K562 (cell line): ENCODE measurements at places on chromosomes 6 and 20. TPM values are rescaled to one million over a fixed set of nuclear protein-coding genes. Genes with fewer than 3 reads are reported as not detected.

DNA sequence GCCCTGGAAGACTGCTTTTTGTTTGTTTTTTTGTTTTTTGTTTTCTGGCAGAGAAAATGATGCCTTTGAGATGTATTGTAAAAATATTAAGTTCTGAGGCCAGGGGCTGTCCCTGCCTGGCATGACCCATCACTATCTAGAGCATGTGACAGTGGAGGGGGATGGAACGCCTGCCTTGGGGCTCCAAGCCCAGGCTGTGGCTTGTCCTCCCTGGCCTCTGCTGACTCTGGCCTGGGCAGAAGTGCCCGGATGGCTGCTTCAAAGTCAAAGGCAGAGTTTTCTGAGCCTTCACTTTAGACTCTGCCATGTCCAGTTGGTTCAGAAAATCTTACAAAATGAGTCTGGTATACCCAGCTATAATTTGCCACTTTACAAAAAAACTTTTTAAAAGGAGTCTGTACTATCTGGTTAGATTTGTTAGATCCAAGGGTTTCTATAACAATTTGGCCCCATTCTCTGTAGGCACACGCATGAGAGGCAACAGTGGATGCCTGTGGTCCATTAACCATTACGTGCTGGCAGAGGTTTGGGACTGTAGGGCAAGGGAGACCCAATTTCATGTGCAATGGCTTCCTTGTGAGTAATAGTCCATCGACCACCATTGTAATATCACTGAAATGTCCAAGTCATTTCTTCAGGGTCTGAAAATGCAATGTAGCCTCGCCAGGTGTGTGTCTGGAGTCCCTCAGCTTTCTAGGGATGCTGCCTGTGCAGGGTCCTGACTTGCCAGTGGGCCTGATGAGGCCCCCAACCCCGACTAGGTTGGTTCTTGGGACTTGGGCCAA lies 8.3 kb downstream of the PPP1R3G start:
- no peak for DNase-seq
- peaks cover 10% of the 10 kb centered on the region; the same call in 2 of the 3 replicates for H3K4me1 ChIP-seq
- H3K27me3 ChIP-seq: peaks cover 13% of the 10 kb centered on the region

GRCh38 chr20:24139846-24140245 lies 151.3 kb upstream of the GGTLC1 start:
- no peaks in the 10 kb centered on the region for H3K27me3 ChIP-seq
- no peak overlapping the region for H3K4me3 ChIP-seq
- H3K36me3 ChIP-seq: no peaks in the 10 kb centered on the region
- H3K4me1 ChIP-seq: no peaks in the 10 kb centered on the region
- DNase-seq: no peak

DNA sequence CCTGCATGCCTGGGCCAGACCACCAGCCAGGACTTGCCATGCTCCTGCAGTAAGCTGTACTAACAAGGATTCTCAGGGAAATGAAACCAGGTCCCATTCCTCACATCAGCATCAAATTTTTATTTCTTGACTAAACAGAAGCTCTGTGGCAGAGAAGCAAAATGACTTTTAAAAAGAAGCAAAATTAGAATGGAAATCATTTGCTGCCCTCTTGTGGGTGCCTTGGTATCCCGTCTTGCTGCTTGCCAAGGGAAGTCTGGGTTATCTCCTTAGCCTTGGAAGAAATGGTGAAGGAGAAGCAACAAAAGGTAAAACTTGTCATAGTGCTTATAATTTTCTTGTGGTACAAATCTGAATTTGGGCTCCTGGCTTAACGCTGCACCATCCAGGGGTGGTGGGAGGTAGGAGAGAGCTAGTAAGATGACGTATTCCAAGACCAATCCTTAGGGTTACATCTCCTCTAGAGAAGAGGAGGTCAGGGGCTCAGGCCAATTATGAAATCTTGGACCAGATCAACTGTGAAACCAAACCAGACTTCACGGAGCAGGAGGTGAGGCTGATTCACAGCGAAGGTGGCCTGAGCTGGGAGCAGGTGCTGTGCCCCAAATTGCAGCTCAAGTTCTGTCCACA lies 107.5 kb downstream of the FAXC start:
- peak; percentile 41 for DNase-seq
- H3K27ac ChIP-seq: no peak overlapping the region
- H3K4me1 ChIP-seq: no peaks in the 10 kb centered on the region
- no peaks in the 10 kb centered on the region for H3K27me3 ChIP-seq

- H3K27ac ChIP-seq: no peak overlapping the region
- no peaks in the 10 kb centered on the region for H3K4me1 ChIP-seq
- no peak for DNase-seq
- H3K27me3 ChIP-seq: peaks cover 4% of the 10 kb centered on the region; the same call in 2 of the 3 replicates
- no peak overlapping the region for H3K4me3 ChIP-seq
- H3K36me3 ChIP-seq: no peaks in the 10 kb centered on the region
Measured at GRCh38 chr6:25178336-25179035, 100.7 kb upstream of the CARMIL1 start.

DNA sequence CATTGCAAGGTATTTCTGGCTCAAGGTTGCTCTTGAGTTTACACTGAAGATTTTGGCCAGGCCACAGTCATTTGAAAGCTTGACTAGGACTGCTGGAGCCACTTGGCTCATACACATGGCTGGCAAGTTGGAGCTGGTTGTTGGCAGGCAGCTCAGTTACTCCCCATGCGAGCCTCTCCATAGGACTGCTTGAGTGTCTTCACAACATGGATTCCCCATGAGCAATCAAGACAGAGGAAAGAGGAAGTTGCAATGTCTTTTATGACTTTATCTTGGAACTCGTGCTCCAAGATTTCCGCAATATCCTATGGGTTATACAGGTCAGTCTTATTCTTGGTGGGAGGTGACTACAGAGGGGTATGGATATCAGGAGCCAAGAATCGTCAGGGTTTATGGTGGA lies 1.4 kb upstream of the MANBAL start:
- no peak for DNase-seq
- no peak overlapping the region for H3K4me3 ChIP-seq
- H3K27ac ChIP-seq: no peak overlapping the region; the same call in 2 of the 3 replicates
- H3K36me3 ChIP-seq: peaks cover 23% of the 10 kb centered on the region
- H3K27me3 ChIP-seq: no peaks in the 10 kb centered on the region
- peaks cover 17% of the 10 kb centered on the region for H3K4me1 ChIP-seq

GRCh38 chr6:55664591-55665587 lies 85.9 kb upstream of the HMGCLL1 start:
- H3K36me3 ChIP-seq: no peaks in the 10 kb centered on the region
- DNase-seq: no peak
- H3K4me1 ChIP-seq: no peaks in the 10 kb centered on the region
- H3K27ac ChIP-seq: no peak overlapping the region
- H3K4me3 ChIP-seq: no peak overlapping the region

- no peak overlapping the region for H3K27ac ChIP-seq
- no peaks in the 10 kb centered on the region for H3K36me3 ChIP-seq
- no peaks in the 10 kb centered on the region for H3K27me3 ChIP-seq
Measured at GRCh38 chr20:42742926-42743325, 446.8 kb downstream of the PTPRT start.

DNA sequence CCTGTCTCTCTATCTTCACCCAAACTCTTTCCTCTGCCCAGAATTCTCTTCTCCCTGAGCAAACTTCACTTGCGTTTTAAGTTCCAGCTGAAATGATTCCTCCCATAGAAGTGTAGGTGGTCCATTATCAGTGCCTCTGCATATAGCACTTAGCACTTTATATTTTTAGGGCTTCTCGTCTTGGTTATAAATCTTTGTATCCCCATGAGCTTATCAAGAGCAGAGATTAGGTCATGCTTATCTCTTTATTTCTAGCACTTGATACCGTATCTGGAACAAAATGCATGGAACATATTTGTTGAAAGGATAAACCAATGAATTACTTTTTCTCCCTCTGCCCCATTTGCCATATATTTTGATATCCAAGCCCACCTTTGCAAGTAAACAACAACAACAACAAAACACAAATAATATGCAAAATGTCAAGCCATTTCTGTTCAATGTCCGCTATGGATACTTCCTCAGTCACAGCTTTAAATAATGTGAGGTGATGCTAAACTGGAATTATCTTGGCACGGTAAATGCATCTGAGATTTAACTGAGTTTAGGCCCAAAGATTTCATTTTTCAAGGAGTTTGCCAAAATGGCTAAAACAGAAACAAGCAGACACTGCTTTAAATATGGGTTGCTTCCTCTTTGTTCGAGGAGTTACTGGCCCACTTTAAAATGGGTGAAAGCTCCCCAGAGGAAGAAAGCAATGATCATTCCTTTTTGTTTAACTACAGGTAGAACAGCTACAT lies 106.2 kb upstream of the STMND1 start:
- H3K27ac ChIP-seq: no peak overlapping the region
- no peak overlapping the region for H3K4me3 ChIP-seq
- peaks cover 4% of the 10 kb centered on the region; the same call in 1 of the 3 replicates for H3K27me3 ChIP-seq
- DNase-seq: no peak

- no peak overlapping the region for H3K4me3 ChIP-seq
- peak; percentile 24 for DNase-seq
- 0 out of 3 replicates have a peak, but pooled peaks cover 5% of the 10 kb centered on the region for H3K27me3 ChIP-seq
Measured at GRCh38 chr20:35215066-35215956, 11.2 kb upstream of the MMP24 start.

GRCh38 chr20:59318803-59319202 lies 18.4 kb downstream of the EDN3 start:
- peaks cover 34% of the 10 kb centered on the region for H3K27me3 ChIP-seq
- H3K36me3 ChIP-seq: no peaks in the 10 kb centered on the region
- no peak overlapping the region for H3K27ac ChIP-seq
- H3K4me3 ChIP-seq: no peak overlapping the region

DNA sequence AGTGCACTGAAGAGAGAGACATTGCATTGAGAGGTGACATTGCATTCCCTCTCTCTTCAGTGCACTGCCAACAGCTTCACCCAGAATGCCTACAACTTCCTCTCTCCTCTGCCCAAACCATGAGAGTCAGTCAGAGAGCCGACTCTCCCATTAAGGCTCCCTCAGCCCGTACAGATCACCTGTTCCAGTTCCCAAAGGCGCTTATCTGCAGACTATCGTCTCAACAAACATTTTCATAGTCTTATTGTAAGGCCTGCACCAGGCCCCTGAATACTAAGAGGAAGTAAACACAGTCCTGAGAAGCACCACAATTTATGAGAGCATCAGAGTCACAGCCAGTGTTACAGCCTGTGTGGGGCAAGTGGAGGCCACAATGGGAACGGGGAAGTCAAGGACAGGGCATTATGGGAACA lies 53.7 kb downstream of the GFOD1 start:
- H3K36me3 ChIP-seq: no peaks in the 10 kb centered on the region
- no peak overlapping the region for H3K27ac ChIP-seq
- peaks cover 11% of the 10 kb centered on the region for H3K4me1 ChIP-seq
- H3K4me3 ChIP-seq: no peak overlapping the region

DNA sequence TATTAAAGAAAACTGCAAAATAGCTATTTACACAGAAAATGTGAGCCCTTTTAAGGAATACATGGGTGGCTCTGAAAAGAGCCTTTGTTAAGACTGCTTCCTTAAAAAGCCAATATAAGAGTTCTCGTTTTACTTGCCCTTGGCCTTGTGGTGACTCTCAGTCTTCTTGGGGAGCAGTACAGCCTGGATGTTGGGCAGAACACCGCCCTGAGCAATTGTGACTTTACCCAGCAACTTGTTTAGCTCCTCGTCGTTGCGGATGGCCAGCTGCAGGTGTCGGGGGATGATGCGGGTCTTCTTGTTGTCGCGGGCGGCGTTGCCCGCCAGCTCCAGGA lies 111.5 kb downstream of the HFE start:
- H3K4me1 ChIP-seq: peaks cover 10% of the 10 kb centered on the region
- DNase-seq: no peak
- peak overlapping the region; percentile 99 for H3K27ac ChIP-seq
- H3K27me3 ChIP-seq: no peaks in the 10 kb centered on the region
- peak overlapping the region; percentile 86 for H3K4me3 ChIP-seq

GRCh38 chr20:63316502-63316921 lies 23.5 kb downstream of the COL20A1 start:
- no peaks in the 10 kb centered on the region for H3K4me1 ChIP-seq
- DNase-seq: no peak
- H3K4me3 ChIP-seq: no peak overlapping the region
- no peak overlapping the region for H3K27ac ChIP-seq

DNA sequence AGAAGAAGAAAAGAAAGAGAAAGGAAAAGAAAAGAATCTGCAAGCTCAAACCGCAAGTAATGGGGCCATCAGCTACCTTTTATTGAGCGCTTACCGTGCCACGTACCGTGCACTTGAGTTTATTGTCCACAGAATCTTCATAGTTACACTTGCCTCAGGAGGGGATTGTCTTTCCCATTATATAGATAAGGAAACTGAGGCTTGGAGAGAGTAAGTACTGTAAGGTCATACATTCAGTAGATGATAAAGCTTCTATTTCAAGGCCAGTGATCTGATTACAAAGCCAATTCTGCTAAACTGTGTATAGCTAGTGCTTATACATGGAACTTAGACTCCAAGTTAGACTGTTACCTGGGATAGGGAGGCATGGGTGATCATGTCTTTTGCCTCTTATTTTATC lies 110.4 kb upstream of the IYD start:
- no peaks in the 10 kb centered on the region for H3K27me3 ChIP-seq
- no peak overlapping the region for H3K27ac ChIP-seq
- no peak for DNase-seq
- H3K4me3 ChIP-seq: no peak overlapping the region
- no peaks in the 10 kb centered on the region for H3K36me3 ChIP-seq

DNA sequence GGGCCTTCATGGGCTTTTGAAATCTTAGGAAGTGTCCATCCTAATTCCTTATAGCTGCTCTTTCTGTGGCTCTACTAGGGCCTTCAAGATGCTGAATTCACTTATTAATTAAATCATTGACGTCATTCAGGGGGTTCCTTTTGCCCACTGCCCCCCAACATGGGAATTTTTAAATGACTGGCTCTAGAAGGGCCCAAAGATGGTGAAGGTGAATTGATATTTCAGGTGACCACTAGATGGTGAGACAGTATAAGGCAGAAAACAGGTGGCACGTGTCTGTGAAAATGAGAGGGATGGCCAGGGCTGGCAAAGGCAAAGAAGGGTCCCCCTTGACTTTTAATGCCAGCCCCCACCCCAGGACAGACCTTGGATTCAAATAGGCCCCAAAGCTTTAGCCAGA lies 11.8 kb downstream of the GNAS start:
- no peaks in the 10 kb centered on the region for H3K36me3 ChIP-seq
- H3K27ac ChIP-seq: no peak overlapping the region
- no peak overlapping the region for H3K4me3 ChIP-seq

The PDE10A gene
- 0.04 and 0.13 TPM in 2 replicates for total RNA-seq

The SIRPB2 gene
- not detected in 2 replicates for total RNA-seq

The NKAIN2 gene
- not detected in 2 replicates for total RNA-seq

The FAM217A gene
- not detected in 2 replicates for total RNA-seq

The ARFGEF3 gene
- total RNA-seq: 0.02 and 0.07 TPM in 2 replicates

The COL21A1 gene
- 0.18 and 0.49 TPM in 2 replicates for total RNA-seq

The DNMT3B gene
- 69.5 and 74.8 TPM in 2 replicates for total RNA-seq
